ENCODE measurements at places on chromosomes 7 and 10. TPM values are rescaled to one million over a fixed set of nuclear protein-coding genes. Genes with fewer than 3 reads are reported as not detected.

DNA sequence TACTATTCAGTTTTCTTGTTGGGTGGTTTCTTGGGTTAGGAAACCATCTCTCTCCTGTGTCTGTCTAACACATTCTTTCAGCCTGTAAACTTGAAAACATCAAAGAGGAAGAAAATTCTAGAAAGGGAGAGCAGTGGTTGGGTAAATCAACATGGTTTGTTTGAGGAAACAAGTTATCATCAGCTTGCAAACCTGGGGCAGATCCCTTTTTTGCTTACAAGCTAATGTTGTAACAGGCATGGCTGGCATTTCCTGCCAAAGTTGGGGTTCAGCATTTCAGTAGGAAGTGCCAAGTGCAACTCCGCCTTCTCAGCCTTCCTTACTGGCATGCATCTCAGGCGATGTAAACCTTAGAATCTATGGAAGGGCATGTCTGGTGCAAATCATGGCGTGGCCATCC, 112.6 kb downstream of the EEPD1 start:
- no peak for DNase-seq

- no peak for DNase-seq
Observed at GRCh38 chr7:47404010-47404409, 177.9 kb downstream of the TNS3 start.

GJC3 gene
- not detected for total RNA-seq

- no peak for DNase-seq
Observed at GRCh38 chr10:7667262-7668141, 736 bp upstream of the ITIH5 start.

- DNase-seq, result no peak
Observed at GRCh38 chr7:36747280-36748016, 23.2 kb upstream of the AOAH start.

DNA sequence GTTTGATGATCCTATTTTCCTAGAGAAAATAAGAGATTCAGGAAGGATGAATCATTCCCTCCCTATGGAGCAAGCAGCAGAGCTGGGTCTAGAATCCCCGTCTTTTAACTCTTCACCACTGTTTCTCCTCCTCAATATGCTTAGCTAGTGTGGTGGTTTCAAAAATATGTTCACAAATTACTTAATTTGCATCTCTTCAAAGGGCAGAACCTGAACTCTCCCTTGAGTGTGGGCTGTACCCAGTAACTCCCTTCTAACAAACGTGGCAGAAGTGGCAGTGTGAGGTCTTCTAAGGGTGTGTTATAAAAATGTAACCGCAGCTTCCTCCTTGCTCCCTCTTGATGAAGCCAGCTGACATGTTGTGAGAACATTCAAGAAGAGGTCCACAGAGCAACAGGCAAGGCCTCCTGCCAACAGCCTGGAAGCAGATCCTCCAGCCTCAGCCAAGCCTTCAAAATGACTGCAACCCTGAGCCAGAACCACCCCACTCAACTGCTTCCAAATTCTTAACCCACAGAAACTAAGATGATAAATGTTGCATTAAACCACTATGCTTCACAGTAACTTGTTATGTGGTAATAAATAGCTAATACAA, 36.6 kb downstream of the SRPK2 start:
- DNase-seq, result no peak

GRCh38 chr10:88901206-88901983, 21.4 kb downstream of the STAMBPL1 start:
- DNase-seq, result no peak

GRCh38 chr7:23184709-23185359, 3.0 kb downstream of the NUP42 start:
- no peak for DNase-seq

GRCh38 chr7:104397442-104397841, 69.0 kb downstream of the LHFPL3 start:
- DNase-seq, result no peak

DNA sequence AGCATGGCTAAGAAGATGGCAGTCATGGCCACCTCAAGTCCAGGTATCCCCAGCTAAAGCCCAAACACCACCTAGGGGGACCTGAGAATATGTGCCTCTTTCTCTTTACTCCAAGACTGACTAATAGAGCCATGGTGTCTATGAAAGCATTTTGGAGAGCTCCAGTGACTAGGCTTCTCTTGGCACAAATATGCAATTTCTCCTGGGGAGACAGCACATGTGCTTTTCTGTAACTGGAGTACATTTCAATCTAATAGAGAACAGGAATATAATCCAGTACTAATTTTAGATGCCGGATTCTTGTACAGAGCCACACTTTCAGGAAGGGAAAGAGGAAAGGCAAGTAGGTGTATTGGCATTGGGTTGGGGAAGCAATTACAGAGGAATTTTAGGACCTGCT, 260.1 kb downstream of the BMPER start:
- no peak for DNase-seq

PTF1A gene
- total RNA-seq, result 0.51 TPM

- DNase-seq, result peak; percentile 77
Observed at GRCh38 chr10:61662794-61663259, at the start of gene CABCOCO1. Gene CABCOCO1, plus strand, starts transcription at chr10:61662929. Its CDS starts 44 bp downstream, at chr10:61662973.

GRCh38 chr7:29291723-29292618, 97.4 kb downstream of the CHN2 start:
- no peak for DNase-seq

- no peak for DNase-seq
Observed at GRCh38 chr10:48492201-48492600, 112.7 kb downstream of the ARHGAP22 start.

SSC4D gene
- 1.7 TPM for total RNA-seq

GRCh38 chr7:46764100-46764936, 817.6 kb downstream of the TNS3 start:
- DNase-seq, result no peak

- DNase-seq, result no peak
Observed at GRCh38 chr10:133055470-133055869, 32.3 kb upstream of the ADGRA1 start.

MMP21 gene
- not detected for total RNA-seq

- no peak for DNase-seq
Observed at GRCh38 chr7:134908289-134908688, 78.0 kb upstream of the AGBL3 start.

TEX47 gene
- not detected for total RNA-seq

DNA sequence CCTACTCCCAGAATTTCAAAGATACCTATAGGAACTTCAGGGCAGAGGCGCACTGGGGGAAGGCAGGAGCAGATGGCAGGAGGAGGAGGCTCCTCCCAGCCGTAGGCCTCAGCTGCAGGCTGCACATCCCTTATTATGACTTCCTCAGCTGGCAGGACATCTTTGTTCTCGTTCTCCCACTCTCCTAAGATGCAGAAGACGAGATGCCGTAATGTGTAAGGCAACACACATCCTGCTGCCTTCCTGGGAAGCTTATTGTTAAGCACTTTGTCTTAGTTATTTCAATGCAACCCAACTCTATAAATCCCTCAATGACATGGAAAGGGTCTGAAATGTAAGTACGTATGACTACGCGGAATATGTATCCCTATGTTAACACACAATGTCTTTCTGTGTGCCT, 599.8 kb upstream of the MGMT start:
- no peak for DNase-seq

GRCh38 chr7:113796557-113796956, 122.3 kb downstream of the PPP1R3A start:
- DNase-seq, result no peak

GRCh38 chr7:25496476-25497368, 268.4 kb upstream of the NPVF start:
- no peak for DNase-seq

DNA sequence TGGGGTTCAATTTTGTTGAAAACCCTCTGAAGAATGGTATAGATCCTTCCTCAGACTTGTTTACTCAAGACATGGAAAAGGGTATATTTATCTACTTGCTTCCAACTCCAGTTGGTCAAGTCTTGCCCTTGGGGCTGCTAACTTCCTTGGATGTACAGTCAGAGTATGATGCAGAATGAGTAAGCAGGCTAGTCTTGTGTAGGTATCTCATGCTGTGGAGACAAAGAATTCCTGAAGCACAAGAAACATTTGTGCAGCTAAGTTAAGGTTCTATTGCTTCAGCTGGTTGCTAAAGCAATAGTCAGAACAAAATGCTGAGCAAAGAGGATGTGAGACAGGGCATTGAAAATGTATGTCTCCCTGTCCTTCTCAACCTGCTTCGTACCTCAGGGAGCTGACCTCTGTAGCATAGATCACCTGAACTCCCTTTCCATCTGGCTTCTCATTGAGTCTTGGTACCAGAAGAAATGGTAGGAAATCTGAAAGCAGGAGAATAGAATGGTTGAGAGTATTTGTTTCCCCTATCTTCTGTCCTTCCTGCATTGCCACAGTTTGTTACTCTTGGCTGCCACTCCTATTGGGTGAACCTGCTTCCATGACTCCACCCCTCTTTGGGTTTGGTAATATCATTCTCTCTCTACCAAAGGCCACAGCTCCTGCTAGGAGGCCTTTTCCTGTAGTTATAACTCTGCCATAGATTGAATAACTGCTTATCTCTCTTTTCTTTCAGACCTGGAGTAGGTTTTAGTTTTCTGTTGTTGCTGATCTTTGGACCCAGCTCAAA, 346.0 kb downstream of the PHF14 start:
- DNase-seq, result no peak

DNA sequence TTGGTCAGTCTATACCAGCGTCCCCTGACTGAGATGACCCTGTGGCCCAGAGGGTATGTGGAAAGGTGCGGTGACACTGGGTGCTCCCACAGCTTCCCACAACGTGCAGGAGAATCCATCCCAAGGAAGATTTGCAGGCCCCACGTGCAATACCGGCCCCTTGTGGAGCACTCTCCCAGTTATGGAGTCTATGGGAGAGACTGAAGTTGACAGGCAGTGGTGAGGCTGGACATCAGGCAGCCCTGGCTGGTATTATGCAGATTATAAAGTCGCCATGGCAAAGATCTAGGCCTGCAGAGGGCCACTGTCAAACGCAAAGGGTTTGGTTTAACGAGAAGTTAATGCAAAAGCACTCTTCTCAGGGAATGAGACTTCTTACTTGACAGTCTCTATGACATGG, 434.7 kb upstream of the C7orf33 start:
- DNase-seq, result no peak

Data from type B pancreatic cell (in vitro differentiated cells).